HEK293T (cell line): ENCODE measurements at places on chromosomes 5 and 9.

- DNase-seq: no peak
Observed at GRCh38 chr5:137800700-137801411, 46.7 kb upstream of the HNRNPA0 start.

GRCh38 chr9:3528451-3528850, 2.6 kb upstream of the RFX3 start:
- no peak for DNase-seq

DNA sequence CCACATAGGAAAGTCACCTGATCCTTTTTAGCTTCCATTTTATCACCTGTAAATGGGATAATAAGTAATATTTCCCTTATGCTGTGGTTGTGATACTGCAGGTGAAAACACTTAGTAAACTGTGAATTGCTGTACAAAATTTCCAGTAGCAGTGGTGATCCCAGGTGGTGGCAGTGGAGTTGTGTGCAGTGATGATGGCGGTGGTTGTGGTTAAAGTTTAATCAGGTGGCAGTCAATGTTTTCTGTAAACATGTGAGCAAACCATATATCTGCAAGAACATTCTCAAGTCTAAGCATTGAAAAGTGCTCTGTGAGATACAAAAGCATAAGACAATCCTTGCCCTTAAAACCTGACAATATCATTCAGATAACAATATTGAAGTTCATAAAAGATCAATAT, 480.2 kb downstream of the RASEF start:
- DNase-seq: no peak

- DNase-seq: no peak
Observed at GRCh38 chr5:102719886-102720285, 35.2 kb upstream of the PAM start.

GRCh38 chr9:93500571-93501298, 47.4 kb upstream of the FAM120AOS start:
- no peak for DNase-seq

- no peak for DNase-seq
Observed at GRCh38 chr9:36382484-36382883, 17.6 kb downstream of the RNF38 start.

- DNase-seq: no peak
Observed at GRCh38 chr5:147348046-147348445, 113.2 kb downstream of the STK32A start.

DNA sequence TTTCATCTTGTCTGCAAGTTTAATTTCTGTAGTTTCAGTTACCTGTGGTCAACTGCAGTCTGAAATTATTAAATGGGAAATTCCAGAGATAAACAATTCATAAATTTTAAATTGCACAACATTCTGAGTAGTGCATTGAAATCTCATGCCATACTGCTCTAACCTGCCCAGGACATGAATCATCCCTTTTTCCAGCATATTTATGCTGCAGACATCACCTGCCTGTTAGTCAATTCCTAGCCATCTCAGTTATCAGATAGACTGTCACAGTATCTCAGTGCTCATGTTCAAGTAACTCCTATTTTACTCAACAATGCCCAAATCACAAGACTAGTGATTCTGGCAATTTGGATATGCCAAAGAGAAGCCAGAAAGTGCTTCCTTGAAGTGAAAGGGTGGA, 223.0 kb upstream of the GRIA1 start:
- no peak for DNase-seq

DNA sequence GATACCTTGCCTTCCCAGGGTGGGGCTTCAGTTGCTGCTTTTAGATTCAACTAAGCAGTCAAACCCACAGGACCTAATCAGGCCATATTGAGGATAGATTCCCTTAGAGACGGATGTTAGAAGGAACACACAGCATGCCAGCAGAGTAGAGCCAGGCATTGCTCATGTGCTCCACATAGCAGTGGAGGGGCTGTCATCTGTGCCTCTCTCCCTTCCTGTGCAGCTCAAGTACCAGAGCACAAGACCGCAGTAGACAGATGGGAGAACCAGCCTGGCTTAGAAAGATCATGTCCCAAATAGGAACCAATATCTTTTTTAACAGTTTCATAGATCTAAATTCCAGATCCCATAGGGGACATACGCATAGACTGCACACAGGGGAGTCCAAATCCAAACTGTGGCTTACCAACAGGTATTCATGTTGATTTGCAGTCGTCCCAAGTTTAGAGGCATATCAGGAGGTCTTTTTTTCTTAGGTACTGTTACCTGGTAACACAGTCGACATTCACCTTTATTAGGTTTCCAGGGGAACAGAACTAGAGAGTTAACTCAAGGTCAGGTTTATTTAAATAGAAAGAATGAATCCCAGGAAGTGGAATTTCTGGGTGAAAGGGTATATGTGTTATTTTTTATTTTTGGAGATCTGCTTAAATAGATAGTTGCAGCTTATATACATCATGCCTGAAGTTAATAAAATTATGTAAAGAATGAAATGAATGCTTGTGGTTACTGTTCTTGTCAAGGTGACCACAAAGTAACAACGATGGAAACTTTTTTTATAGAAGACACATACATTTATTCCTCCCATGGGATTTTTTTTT, 43.5 kb upstream of the PCAT7 start:
- no peak for DNase-seq

- DNase-seq: peak; percentile 42
Observed at GRCh38 chr5:136420168-136420898, 55.0 kb upstream of the TRPC7 start.

DNA sequence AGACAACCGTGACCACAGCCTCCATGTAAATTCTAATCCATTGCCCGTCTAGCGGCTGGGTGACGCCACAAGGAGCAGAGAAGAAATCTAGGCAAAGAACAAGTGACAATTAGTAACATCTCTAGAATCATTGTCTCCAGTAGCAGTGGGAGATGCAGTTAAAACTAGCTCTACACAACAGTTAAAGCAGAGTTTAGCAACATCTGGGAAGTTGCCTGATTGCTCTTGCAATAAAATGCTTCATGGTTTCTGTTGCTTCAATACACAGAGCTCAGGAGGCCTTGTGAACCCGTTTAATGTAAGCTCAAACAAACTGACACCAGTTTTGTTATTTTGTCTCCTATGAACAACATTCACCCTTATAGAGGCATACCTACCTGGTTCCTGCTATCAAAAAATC, 369.8 kb upstream of the PDE4D start:
- DNase-seq: no peak
